ENCODE measurements at places on chromosomes 5 and 9. TPM values are rescaled to one million over a fixed set of nuclear protein-coding genes. Genes with fewer than 3 reads are reported as not detected.

The SYNPO gene
- total RNA-seq: 0.09 TPM

The ENTPD2 gene
- 0.87 TPM for total RNA-seq

The ISL1 gene
- not detected for total RNA-seq

The FAM174A gene
- 7.8 TPM for total RNA-seq

The IRX1 gene
- not detected for total RNA-seq

The TMC1 gene
- 0.02 TPM for total RNA-seq

The HEMGN gene
- total RNA-seq: not detected

The IFNA21 gene
- total RNA-seq: not detected

The CNTNAP3 gene
- total RNA-seq: not detected

The SLC36A3 gene
- not detected for total RNA-seq

The PNPLA7 gene
- total RNA-seq: 0.21 TPM

The GKAP1 gene
- total RNA-seq: 6.1 TPM

The OR1Q1 gene
- total RNA-seq: not detected

The RASGRF2 gene
- total RNA-seq: 23.6 TPM

The ZNF354C gene
- total RNA-seq: 0.03 TPM

The ARID3C gene
- total RNA-seq: not detected

The MEIKIN gene
- not detected for total RNA-seq

The DOLK gene
- 18.7 TPM for total RNA-seq

The IPO11 gene
- 24.4 TPM for total RNA-seq

The DELE1 gene
- 46.5 TPM for total RNA-seq

The MED10 gene
- 13.2 TPM for total RNA-seq

The CYSRT1 gene
- 2.1 TPM for total RNA-seq

The GABRA6 gene
- total RNA-seq: not detected

The PLAC8L1 gene
- total RNA-seq: not detected
